ENCODE measurements at places on chromosomes 4 and X.

- DNase-seq: no peak
Observed at GRCh38 chr4:8376361-8377102, 64.0 kb downstream of the ACOX3 start.

GRCh38 chr4:137740141-137740540, 207.8 kb upstream of the PCDH18 start:
- no peak for DNase-seq

DNA sequence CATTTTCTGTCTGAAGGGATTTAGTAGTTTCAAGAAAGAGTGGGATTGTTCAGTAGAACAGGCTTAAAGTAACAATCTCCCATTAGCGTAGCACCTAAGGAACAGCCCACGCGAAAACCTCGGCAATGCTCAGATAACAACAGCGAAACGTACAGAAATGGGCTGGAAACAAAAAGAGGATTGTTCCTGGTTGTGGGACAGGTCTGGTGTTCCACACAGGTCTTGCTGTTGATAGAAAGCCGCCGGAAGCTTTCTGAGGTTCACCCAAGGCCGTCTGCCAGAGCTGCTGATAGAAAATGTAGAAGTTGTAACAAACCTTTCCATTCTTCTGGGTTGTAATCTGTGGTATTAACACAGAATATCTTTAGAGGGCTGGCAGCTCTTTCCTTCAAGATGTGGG, 69.4 kb upstream of the CLCN4 start:
- no peak for DNase-seq

DNA sequence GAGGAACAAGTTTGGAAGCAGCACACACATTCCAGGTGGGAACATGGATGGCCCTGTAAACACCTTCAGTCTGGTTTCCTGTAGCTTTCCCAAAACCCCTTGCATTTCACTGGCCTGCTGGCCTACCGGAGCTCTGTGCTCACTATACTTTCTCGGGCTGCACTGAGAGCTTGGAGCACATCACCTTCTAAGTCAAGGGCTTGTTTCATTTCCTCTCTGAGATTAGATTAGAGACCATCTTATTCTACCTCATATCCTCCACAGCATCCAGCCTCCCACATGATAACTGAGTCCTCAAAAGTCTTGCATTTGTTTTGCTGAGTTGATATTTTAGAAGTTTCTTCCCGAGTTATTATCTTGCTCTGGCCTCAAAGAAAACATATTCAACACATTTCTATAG, 147.7 kb downstream of the RASL11B start:
- no peak for DNase-seq

- DNase-seq: no peak
Observed at GRCh38 chr4:144906181-144906925, 191.6 kb downstream of the ANAPC10 start.

DNA sequence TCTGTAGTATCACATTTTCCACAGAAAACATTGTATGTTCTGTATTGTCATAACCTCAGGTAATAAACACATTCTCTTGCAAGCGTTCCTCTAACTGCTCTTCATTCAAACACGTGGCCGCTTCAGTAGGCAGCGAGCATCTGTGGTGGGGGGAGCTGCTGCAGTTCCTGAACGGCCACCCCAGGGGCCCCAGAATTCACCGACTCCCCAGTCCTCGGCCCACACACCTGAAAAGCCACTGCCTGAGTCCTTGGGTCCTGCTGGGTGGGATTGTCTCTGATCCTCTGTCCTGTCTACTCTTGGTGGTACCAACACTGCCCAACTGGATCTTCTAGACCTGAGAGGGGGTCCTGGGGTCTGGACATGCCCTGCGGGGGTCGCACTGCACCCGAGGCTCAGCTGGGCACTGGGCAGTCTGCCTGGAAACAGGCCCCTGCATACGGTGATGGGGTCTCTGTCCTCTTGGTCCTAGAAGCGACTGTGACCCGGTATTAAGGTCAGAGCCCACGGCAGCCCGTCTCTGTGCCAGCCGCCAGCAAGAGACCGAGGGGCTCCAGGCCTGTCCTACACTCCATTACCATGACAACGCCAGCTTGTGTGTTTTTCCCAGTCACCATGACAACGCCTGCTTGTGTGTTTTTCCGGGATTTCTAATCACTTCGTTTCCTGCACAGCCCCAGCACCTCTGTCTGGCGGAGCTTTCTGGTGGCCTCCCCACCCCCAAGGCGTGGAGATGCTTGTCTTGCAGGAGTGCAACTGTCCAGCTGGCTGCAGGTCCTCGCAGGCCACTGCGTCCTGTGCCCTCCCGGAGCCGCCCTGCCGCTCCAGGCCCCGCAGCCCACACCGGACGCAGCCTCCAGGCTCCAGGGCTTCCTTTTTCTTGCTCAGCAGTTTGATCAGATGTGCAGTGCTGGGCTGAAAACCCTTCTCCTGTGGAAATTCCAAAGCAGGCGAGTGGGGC, 16.0 kb downstream of the CTBP1 start:
- no peak for DNase-seq
